LoVo (cell line): ENCODE measurements at places on chromosomes 5 and 9.

DNA sequence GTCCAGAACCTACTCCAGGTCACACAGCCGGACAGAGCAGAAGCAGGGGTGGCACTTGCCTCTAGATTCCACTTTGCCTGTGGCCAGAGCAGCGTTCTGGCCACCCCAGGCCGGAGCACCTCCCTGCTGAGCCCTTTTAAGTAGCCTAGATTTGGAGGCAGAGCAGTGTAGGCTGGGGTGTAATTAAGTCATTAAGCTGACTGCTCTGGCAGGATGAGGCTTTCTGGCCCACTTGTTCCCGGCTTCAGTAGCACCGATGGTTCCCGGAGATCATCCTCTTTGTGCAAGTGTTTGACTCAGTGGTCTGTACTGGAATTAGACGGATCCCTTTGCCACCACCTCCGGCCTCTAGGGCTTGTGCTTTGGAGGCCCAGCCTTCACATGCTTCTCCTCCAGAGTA, 281.9 kb upstream of the ANKRD55 start:
- no peak for DNase-seq

DNA sequence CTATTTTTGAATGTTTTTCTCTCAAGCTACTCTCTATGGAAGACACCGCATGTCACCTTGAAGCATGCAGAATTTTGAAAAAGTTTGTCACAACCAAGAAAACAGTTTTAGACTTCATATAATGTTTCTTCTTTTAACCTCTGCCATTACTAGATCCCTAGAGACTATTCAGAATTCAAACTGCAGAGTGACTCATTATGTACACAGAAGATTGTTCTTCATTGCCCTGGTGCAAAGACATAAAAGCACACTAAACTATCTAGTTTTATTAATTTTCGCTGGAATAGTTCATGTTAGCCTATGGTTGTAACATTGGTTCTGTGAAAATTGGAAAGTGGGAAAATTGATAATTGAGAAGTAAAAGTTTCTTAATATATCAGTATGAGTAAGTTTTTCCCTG, 18.4 kb downstream of the F2RL2 start:
- DNase-seq, result peak; percentile 14

DNA sequence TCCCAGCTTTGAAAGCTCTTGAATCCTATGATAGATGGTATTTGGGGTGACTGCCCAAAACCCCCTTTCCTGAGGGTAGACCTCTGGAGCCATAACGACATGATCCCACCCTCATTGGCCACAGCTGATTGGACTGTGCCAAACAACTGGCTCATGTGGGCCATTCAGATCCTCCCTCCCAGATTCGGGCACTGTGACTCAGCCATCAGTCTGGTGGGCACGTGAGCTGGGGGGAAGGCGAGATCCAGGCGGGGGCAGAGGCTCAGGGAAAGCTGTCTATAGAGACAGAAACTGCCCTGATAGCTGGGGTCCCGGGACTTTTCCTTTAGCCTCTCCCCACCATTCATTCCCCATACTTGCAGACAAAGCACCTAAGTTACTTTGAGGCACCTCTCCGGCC, 15.1 kb upstream of the NCS1 start:
- no peak for DNase-seq

- no peak for DNase-seq
Observed at GRCh38 chr5:60092671-60093422, 199.3 kb upstream of the PDE4D start.

GRCh38 chr5:172421-172820, 18.9 kb upstream of the LRRC14B start:
- DNase-seq, result no peak

DNA sequence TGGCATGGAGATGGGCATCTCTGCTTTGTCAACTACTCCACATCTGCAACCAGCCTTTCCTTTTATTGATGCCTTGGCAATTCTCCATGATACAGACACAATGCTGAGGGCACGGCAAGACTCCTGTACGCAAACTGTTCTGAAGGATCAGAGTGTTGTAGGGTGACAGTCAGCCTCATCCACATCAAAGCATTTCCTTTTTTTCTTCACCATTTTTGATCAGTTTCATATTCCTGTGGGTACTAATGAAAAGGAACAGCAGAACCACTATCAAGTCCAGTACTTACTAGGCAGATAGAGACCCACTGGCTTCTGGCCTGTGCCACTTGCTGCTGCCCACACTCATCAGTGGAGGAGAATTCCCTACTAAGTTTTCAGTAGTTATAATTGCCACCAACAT, 181.6 kb downstream of the PALM2AKAP2 start:
- no peak for DNase-seq

DNA sequence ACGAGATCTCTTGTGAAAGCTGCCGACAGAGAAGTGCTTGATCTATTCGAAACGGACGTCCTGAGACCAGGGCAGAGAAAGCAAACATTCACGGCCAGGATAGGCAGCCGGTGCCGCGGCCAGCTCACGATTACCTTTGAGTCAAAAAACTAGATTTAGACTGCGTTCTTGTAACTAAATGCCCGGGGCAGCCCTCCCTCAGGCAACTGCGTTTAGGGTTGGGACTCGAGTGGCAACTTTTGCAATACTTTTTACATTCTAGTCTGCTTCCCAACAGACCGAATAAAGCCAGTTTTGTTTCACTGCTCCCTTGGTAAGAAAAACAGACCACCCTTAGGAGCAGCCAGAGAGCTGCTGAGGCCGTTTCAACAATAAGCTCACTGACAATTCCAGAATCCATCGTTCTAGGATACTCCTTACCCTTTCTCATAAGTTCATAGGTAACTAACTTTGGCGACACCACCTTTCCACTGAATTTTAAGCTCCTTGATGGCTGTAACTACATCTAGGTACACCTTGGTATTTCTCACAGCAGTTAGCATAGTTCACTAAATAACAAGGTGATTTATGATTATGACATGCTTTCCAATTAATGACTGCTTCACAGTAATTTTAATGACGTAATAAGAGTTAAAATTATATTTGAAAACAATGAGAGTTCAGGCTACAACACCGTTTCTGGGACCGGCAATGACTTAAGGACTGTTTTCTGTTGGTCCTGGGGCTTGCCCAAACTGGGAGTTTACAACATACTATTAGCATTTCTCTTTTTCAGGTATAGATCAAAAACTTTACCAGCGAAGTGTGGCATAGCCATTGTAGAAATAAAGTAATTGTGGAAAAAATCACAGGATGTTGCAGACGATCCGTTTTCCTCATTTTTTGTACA, 899 bp upstream of the RAPGEF6 start:
- DNase-seq, result peak; percentile 30

GRCh38 chr9:109815366-109815947, 35.5 kb downstream of the PALM2AKAP2 start:
- DNase-seq, result no peak

DNA sequence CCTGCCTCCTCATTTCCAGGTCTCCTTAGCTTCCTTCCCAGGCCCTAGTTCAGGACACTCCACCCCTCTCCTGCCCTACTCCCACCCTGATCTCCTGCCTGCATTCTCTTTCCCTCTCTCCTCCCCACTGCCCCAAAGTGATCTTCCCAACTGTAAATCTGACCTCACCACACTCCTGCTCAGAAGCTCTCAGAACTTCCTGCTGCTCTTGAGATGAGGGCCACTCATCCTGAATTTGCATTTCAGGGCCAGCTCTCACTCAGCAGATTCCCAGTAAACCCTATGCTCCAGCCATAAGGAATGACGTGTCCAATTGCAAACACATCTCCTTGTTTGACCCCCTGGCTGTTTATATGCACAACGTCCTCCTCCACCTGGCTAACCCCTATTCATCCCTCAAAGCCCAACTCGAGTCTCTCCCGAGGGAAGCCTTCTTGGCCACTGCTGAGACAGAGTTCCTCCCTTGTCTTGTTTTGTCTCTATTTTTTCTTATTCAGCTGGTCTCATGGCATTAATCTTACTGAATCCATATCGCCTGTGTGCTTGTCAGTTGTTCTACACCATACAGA, 95.0 kb downstream of the NSG2 start:
- DNase-seq, result no peak

- DNase-seq, result no peak
Observed at GRCh38 chr5:75018805-75019587, 33.4 kb downstream of the GCNT4 start.

- DNase-seq, result no peak
Observed at GRCh38 chr9:110371411-110372007, 33.8 kb upstream of the TXNDC8 start.

DNA sequence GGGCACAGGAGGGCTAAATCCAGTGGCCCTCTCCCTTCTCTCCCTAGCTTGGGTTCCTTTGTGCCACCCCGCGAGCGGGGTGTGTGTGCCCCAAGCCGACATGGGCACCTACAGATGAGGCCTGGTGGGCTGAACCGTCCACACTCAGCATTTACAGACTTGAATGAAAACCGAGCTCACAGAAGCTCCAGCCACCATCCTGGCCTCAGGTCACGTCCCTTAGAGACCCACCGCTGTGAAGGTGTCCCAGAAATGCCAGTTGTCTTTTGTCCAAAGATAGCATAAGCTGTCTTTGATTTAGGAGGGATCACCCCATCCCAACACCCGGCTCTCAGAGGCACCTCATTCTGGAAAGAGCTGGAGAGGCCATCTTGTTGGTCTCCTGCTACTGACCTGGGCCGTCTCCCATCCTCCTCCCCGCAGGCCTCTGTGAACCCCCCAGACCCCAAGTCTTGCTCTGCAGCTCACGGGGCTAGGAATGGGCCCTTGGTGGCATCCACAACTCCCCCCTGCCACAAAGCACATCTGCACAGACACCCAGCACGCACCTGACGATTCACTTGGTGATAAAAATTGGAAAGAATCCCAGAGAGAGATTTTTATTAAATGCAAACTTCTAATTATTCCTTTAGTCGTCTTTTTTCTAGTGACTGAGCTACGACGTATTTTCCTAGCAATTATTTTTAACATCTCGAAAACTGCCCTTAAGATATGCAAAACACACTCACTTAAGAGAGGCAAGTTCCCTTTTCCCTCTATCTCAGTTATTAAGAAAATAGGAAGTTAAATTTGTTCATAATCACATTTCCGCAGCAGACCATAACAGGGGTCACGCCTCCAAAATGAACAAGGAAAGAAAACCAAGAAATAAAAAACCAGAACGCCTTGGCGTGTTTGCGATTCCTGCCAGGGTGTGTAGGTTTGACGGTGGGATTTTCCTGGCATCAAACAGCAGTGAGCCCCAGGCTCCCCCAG, 80.5 kb upstream of the LMX1B start:
- no peak for DNase-seq

DNA sequence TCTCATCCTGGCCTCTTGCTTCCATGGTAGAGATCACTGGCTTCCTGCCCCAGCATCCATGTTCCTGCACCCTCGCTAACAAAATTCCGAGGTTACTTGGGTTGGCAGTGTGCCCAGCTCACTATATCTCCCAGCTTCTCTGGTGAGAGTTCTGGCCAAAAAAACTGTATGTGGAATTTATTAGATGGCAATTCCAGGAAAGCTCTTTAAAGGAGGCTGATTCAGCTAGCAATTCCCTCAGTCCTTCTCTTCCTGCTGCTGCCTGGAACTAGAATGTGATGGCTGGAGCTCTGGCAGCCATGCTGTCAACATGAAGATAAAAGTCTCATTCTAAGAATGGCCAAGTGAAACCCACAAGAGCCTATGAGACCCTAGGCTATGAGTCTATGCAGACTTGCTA, 88.8 kb downstream of the SECISBP2 start:
- DNase-seq, result peak; percentile 16

- DNase-seq, result no peak
Observed at GRCh38 chr5:114056185-114056538, 305.7 kb upstream of the KCNN2 start.

GRCh38 chr5:54103871-54104270, 206.5 kb downstream of the ARL15 start:
- DNase-seq, result no peak
